ENCODE measurements at places on chromosomes 12 and 14.
A peak's percentile ranks its signal among the peaks of the same experiment; 100 is the strongest.

GRCh38 chr12:82966001-82966559 lies 279.4 kb downstream of the TMTC2 start:
- no peak for DNase-seq

DNA sequence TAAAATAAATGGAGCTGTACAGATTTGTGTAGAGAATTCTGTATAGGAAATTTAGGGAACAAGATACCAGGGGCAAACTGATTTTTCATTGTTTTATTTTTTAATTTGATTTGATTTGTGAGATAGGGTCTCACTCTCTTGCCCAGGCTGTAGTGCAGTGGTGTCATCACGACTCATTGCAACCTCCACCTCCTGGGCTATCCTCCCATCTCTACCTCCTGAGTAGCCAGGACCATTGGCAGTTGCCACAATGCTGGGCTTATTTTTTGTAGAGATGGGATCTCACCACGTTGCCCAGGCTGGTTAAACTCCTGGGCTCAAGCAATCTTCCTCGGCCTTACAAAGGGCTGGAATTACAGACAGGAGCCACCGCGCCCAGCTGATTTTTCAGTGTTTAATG lies 18.0 kb upstream of the TBK1 start:
- no peak for DNase-seq

DNA sequence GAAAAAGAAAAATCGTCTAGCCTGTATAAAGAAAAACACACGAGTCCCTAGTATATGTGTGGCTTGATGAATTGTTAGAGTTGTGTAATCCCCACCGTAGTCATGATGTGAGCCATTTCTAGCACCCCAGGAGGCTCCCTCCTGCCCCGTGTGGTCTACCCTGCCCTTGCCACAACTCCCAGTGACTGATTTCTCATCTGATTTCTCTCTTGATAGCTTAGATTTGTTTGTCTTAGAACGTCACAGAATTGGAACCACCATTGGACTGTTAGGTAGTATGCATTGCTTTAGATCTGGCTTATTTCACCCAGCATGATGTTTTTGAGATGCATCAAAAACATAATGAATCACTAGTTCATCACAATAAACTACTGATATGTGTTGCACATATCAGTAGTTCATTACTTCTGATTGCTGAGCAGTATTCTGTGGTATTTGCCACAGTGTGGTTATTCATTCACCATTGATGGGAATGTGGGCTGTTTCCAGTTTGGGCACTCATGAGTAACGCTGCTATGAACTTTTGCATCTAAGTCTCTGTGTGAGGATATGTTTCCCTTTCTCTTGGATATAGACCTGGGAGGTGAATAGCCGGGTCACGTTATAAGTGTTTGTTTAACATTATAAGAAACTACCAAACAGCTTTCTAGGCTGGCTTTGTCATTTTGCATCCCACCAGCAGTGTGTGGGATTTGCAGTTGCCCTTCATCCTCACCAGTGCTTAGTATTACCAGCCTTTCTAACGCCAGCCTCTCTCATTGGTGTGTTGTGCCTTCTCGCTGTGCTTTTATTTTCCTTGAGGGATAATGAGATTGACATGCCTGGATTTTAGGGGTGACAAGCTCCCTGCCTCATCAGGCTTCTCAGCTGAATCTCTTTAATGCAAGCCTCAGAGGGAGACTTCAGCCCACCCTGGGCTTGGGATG lies 31.9 kb upstream of the NCOR2 start:
- DNase-seq = peak; percentile 88

DNA sequence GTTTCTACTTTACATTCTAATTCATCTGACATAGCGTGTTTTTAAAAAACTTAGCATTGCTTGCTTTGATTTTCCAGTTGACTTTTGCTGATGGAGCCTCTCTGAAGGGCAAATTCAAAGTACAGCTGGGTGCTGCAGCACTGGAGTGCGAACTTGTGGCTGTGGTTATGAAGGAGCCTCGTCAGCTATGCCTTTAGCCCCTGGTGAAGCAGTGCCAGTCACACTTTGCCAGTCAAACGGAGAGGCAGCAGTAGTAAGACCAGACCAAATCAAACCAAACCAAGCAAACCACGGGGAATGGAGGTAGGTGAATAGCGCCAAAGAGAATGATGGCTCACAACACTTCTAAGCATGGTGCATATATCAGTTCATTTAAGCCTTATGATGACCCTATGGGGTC lies 15.1 kb upstream of the SLC38A2 start:
- DNase-seq = no peak

DNA sequence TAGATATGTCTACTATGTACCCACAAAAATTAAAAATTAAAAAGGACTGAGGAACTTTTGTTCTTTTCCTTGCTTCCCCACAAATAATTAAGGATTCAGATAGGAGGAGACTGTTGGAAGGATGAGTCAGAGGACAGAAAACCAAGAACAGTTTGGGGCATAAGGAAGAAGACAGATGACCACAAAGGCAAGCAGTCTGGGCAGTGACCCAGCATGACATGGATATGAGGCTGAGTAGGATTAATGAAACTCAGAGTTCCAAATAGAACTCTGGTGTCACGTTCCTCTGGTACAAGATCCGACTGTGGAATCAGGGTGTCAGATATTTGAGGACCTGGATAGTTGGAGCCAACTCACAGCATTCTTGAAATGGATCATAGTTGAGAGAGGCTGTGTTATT lies 89.3 kb upstream of the SLC38A4 start:
- peak; percentile 93 for DNase-seq

- peak; percentile 55 for DNase-seq
Measured at GRCh38 chr12:73421832-73422231, 1115.8 kb upstream of the ATXN7L3B start.

DNA sequence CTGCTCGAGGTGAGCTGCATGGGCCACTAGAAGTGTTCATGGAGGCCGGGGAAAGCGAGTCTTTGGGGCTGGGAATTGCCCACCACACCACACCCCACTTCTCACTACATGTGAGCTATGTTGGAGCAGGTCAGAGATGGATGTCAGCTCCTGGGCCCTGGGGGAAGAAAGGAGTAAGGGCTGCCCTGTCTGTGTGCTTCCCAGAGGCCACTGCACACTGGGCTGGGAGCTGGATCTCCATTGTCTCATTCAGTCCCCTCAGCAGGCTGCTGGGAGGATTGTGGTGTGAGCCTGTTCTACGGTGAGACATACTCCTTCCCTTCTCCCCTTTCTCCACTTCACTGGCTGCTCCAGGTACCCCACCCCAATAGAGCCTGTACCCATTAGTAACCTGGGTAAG lies 10.5 kb downstream of the FIGNL2 start:
- no peak for DNase-seq

GRCh38 chr14:76761136-76761959 lies at the start of gene VASH1:
VASH1 (plus strand) TSS chr14:76761468; CDS start chr14:76762822, 1,354 bp downstream.
- DNase-seq = peak; percentile 73

DNA sequence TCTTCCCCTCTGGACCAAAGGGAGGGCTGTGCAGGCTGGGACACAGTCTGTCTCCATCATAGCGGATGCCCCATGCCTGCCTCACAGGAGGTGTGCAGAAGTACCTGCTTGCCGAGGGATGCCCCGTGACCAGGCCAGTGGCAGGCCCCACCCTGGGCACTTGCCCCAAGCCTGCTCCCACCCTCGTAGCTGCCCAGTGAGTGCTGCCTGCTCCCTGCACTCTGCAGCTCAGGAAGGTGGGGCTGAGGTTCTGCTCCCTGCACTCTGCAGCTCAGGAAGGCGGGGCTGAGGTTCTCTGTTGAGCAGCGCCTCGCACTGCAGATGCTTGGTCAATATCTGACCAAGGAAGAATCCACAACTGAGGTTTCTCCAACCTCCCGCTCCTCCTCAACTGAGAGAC lies 6.9 kb downstream of the MMAB start:
- no peak for DNase-seq

DNA sequence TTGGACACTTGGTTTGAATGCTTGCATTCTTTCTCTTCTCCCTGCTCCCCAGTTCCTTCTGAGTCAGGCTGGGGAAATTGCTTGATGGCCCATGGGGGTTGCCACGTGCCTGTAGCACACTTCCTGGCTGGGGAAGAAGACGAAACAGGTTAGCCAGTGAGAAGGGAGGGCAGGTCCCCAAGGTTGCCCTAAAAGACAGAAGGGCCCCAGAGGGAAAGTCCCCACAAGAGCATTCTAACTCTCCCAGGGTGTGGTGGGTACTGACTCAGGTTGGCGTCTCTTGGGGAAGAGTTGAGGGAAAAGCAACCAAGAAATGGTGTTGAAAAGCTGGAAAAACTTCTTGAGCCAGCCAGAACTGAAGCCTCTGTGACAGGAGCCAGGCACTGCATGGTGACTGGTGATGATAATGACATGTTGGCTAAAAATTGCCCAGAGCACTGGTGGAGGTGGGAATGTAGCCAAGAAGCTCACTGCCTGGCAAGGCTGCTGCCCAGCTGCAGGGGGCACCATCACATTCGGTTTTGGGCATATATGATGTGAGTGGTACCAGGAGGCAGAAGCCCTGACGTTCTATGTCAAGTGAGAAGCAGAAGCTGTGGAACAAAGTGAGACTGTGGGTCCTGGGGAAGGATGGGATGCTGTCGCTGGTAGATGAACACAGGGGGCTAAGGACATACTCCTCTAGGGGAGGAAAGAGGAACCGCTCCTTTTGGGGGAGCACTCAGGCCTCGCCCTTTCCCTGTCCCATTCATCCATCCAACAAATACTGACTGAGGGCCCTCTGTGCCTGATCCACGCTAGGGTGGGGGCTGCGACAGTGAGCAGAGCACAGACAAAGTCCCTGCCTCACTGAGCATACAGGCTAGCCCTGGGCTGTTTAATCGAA lies 8.1 kb upstream of the RABGGTA start:
- DNase-seq = no peak

DNA sequence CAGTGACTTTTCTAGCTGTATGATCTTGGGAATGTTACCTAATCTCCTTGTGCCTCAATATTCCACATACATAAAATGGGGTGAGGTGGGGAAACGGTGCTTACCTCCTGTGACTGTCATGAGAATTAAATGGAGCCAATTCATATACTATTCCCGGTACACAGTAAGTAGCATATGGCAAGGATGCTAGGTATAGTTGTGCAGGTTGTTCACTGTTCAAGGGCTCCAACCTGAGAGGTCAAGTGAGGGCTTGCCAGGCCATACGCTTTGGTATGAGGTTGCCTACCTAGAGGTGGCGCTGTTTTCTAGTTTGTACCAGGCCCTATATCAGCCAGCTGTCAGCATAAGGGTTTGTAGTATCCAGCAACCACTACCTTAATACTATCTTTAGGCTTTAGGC lies 3.6 kb upstream of the BATF start:
- DNase-seq = no peak

DNA sequence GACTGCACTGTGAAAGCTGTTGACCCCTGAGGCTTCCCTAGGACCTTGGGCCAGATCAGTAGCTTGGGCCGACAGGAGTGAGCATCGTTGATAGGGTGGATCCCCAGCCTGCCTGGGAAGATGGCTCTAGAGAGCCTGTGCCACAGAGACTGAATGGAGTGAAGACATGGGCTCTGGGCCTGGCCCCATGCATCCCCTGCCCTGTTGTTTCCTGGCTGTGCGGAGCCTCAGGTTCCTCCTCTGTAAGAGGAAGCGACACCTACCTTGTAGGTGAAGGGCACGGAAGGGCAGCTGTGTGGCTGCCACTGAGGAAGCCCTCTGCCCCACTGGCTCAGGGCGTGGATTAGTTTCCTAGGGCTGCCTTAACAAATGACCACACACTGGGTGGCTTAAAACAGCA lies 23.9 kb downstream of the PLEKHG3 start:
- no peak for DNase-seq

- DNase-seq = peak; percentile 53
Measured at GRCh38 chr12:106345746-106346145, 11.8 kb upstream of the POLR3B start.

DNA sequence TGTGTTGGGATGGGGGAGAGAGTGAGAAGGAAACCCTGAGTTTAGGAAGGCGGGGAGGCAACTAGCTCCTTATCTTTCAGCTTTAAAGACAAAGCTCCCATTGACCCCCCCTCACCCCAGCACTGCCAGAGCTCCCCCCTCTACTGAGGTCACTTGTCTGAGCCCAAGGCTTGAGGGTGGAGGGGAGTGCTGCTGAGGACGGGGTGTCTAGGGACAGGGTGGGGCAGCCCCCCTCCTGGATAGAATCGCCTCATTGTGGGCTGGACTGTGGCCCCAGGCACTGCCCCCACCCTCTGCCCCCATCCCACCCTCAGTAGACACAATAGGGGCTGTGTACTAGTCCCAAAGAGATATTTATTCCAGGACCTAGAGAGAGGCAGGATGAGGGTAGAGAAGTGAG lies 3.0 kb downstream of the ERBB3 start:
- DNase-seq = no peak

DNA sequence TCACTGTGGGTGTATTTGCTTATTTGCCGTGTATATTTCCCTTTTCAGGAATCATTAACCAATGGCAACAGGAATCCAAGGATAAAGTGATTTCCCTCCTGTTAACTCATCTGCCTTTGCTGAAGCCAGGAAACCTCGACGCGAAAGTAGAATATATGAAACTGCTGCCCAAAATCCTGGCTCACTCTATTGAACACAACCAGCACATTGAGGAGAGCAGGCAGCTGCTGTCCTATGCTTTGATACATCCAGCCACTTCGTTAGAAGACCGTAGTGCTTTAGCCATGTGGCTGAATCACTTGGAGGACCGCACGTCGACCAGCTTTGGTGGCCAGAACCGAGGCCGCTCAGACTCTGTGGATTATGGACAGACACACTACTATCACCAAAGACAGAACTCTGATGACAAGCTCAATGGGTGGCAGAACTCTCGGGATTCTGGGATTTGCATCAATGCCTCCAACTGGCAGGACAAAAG lies 135.1 kb downstream of the SAMD4A start:
- no peak for DNase-seq

GRCh38 chr14:56036353-56036752 lies 81.9 kb upstream of the PELI2 start:
- DNase-seq = no peak

DNA sequence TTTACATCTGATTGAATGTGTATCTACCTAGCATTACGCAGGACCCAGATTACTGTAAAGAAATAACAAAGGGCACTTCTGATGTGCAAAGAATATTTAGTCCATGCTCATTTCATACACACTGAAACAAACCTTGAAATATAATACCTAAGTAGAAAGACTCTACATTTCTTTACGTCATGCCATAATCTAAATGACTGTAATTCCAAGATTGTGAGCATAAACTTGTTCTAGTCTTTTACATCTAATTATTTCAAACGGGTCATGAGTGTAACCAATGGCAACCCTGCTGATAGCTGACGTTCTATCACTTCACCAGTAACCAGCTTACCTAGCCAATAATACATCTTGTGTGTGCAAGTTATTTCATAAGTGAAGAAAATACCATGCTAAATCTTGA lies 433.8 kb downstream of the PRKD1 start:
- no peak for DNase-seq

DNA sequence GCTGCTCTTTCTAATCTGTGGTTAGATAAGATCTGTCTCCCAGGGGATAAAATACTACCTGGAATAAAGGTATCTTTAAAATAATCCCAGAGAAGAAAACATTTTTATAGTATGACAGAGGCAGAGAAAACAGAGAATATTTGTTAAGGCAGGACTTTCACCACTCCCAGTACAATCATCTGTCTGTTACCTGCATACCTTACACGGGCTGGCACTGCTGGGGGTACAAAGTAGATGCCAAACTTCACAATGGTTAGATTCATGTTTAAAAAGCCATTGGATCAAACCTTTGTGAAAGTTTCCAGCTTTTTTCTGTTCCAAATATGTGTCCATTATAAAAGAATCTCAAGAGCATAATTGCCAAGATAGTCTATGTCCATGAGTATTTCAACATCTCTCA lies 273.6 kb upstream of the BTG1 start:
- DNase-seq = no peak

- DNase-seq = no peak
Measured at GRCh38 chr12:42574851-42575266, 14.7 kb downstream of the PRICKLE1 start.

All from fibroblast of upper back skin (primary cell).